ENCODE measurements at places on chromosomes 12 and 14. TPM values are rescaled to one million over a fixed set of nuclear protein-coding genes. Genes with fewer than 3 reads are reported as not detected.

The GPRC5D gene
- polyA plus RNA-seq, result not detected

DNA sequence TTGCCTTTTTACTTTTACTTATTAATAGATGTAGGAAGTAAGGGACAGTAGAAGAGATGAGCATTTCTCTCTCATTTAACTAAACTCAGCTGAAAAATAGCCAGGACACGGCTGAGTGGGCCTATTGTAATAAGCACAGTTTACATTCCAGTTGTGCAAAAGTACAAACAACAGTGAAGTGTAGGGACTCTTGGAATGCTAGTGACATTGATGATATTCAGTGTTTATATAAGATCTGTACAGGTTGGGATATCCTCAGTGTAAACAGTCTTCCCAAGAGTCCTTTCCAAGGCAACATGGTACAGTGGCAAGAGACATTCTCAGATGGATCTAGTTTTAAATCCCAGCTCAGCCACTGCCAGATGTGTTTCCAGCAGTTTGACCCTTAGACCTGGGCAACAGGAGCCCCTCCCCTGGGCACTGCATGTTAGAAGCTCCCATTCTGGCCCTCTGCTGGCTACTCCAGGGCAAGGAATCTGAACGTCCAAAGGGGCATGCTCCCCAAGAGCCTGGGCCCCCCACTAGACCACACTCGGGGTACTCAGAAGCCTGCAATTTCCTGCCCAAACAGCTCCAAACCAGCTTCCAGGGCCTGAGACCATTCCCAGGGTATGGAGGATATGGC lies 55.3 kb downstream of the STAB2 start:
- H3K4me3 ChIP-seq, result no peak overlapping the region
- no peaks in the 10 kb centered on the region for H3K4me1 ChIP-seq
- H3K36me3 ChIP-seq, result no peaks in the 10 kb centered on the region

DNA sequence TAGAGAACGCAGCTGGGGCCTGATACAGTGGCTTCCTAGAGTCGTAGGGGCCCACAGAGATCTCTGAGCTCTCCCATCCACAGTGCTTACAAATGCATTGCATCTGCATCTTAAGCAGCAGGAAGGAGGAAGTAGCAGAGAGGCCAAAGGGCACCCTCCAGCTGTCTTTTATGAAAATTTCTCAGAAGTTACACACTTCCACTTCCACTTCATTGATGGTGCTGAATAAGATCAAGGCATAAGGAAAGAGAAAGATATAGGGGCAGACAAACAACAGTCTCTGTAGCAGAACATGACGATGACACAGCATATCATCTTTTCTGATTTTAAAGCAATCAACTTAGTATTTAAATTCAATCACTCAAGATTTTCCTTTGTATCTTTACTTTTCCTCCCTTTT lies 51.6 kb upstream of the ABCC9 start:
- H3K27ac ChIP-seq, result no peak overlapping the region
- DNase-seq, result no peak
- H3K4me1 ChIP-seq, result no peaks in the 10 kb centered on the region

- H3K4me3 ChIP-seq, result no peak overlapping the region
- H3K27me3 ChIP-seq, result no peaks in the 10 kb centered on the region
- H3K36me3 ChIP-seq, result peaks cover 32% of the 10 kb centered on the region
- H3K27ac ChIP-seq, result no peak overlapping the region
Measured at GRCh38 chr14:56300495-56300894, 182.3 kb downstream of the PELI2 start.

GRCh38 chr12:50626026-50626425 lies 121.2 kb downstream of the DIP2B start:
- H3K27ac ChIP-seq, result no peak overlapping the region
- peaks cover 29% of the 10 kb centered on the region for H3K36me3 ChIP-seq
- H3K4me1 ChIP-seq, result peaks cover 26% of the 10 kb centered on the region
- H3K4me3 ChIP-seq, result no peak overlapping the region

The ARHGAP9 gene
- 211 TPM for polyA plus RNA-seq

DNA sequence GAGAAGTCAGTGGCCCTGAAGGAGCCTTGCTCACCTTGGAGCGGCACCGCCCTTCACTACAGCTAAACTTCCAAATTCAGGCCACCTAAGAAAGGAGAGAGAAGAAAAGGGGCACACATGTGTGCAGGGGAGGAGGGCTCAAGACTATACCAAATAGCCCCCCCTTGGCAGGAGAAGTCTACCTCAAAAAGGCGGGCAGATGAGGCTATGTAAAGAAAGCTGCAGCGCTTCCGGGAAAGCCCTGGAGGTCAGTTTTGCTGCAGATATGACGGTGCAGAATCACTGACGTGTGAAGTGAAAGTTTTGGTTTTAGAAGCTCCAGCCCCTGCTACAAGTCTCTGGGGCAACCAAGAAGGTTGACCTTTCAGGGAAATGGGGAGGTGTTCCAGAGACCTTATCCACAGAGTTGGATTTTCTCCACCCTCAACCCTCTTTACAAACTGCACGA lies 48.2 kb upstream of the PNMA1 start:
- H3K36me3 ChIP-seq, result no peaks in the 10 kb centered on the region
- H3K27me3 ChIP-seq, result no peaks in the 10 kb centered on the region
- no peak for DNase-seq
- no peak overlapping the region for H3K4me3 ChIP-seq

GRCh38 chr14:51894250-51894649 lies 33.8 kb downstream of the GNG2 start:
- H3K27me3 ChIP-seq, result no peaks in the 10 kb centered on the region
- H3K4me3 ChIP-seq, result no peak overlapping the region
- no peak overlapping the region for H3K27ac ChIP-seq

DNA sequence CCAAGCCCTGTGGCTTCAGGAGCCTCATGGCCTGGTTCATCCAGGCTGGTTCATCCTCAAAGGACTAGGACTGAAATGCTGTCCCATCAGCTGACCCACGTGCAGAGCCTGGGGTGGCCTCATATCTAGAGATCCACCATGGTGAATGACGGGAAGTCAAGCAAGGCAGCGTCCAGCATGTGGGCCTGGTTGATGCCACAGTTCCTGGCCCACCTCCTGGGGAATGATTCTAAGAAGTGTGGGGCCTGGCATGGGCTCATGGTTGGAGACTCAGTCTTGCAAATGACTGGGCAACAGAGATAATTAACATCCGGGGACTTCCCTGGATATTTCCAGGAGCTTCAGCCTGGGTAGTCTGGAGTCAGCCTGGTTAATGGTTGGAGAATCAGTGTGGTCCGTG lies 302.4 kb upstream of the SFSWAP start:
- H3K27me3 ChIP-seq, result no peaks in the 10 kb centered on the region
- H3K4me1 ChIP-seq, result no peaks in the 10 kb centered on the region
- no peak overlapping the region for H3K27ac ChIP-seq
- H3K4me3 ChIP-seq, result no peak overlapping the region
- H3K36me3 ChIP-seq, result no peaks in the 10 kb centered on the region
